ENCODE measurements at places on chromosomes 7 and 10. TPM values are rescaled to one million over a fixed set of nuclear protein-coding genes. Genes with fewer than 3 reads are reported as not detected.

DNA sequence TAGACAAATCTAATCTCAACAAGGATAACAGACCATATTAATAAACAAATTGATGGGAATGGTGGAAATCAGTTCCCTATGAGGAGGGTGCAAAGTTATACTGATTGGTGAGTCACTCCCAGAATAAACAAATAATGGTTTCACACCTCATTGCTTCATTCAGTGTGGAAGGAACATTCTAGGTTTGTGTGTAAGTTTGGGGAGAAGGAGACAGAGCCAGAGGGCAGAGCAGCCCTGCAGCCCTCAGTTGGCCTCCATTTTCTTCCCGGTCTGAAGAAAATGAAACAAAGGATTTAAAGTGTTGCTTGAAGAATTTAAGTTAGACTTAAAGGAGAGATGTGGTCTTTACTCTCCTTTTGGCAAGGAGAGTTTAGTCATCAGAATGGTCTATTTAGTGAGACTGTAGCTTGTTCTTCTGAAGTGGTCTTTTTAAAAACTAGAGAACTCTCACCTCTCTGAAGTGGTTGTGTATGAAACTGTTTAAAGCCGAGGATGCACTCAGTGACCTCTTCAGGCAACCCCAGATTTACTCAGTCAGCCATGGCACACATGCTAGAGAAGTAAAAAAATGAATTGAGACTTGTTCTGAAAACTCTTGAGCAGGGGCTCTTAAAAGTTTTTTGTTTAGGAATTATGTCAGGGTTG lies 27.2 kb downstream of the IKZF1 start:
- H3K27me3 ChIP-seq, result no peaks in the 10 kb centered on the region
- DNase-seq, result peak; percentile 73
- H3K4me1 ChIP-seq, result peaks cover 21% of the 10 kb centered on the region
- H3K4me3 ChIP-seq, result no peak overlapping the region

- peaks cover 7% of the 10 kb centered on the region for H3K27me3 ChIP-seq
- H3K4me3 ChIP-seq, result no peak overlapping the region
- no peak for DNase-seq
- H3K36me3 ChIP-seq, result peaks cover 13% of the 10 kb centered on the region
Measured at GRCh38 chr7:25517906-25518305, 289.6 kb upstream of the NPVF start.

DNA sequence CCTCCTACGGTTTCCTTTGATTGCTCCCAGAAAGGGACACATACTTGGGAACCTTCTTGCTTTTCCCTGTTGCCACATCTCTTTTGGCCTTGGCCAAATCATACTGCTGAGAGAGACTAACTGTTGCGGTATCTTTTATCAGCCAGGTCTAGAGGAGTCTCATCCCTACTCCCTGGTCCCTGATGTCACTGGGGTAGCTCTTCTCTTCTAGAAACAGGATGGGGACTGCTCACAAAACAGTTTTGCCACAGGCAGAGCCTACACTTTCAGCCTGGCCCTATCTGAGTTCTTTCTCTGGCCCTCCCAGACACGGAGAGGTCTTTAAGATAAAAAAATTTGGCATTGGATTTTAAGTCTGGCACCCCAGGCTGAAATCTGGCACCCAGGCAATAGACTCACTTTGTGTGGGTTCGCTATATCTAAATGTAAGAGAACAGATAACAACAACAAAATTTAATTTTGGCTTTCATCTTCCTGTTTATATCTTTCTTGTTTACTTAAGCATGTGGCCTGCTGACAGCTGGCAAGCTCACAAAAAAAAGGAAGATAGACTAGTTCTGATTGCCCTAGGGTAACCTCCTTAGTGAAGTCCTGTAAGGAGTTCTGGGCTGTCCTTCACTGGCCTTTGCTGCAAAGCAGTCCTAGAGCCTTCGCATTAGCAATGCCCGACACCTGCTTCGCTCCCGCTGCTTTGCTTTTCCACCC lies 228.3 kb upstream of the NPVF start:
- no peak for DNase-seq
- H3K27me3 ChIP-seq, result peaks cover 1% of the 10 kb centered on the region
- H3K27ac ChIP-seq, result no peak overlapping the region

DNA sequence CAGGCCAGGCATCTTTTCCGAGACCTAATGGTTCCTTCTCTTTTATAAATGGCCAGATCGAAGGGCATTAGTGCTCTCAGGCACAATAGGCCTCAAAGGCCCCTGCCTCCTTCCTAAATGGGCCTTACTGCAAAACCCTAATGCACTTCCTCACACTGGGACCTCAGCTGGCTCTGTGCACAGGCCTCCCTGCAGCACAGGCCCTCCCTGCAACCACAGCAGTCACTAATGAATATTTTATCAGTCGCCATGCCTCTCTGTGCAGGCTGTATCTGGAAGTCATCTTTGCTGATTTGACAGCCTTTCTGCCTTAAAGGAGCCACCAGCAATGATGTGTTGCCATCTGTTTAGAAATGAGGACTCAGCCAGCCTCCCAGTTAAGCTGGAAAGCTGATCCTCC lies 54.9 kb upstream of the SDK1 start:
- H3K4me3 ChIP-seq, result no peak overlapping the region
- no peak for DNase-seq
- no peak overlapping the region for H3K27ac ChIP-seq
- no peaks in the 10 kb centered on the region for H3K36me3 ChIP-seq
- peaks cover 2% of the 10 kb centered on the region for H3K27me3 ChIP-seq

DNA sequence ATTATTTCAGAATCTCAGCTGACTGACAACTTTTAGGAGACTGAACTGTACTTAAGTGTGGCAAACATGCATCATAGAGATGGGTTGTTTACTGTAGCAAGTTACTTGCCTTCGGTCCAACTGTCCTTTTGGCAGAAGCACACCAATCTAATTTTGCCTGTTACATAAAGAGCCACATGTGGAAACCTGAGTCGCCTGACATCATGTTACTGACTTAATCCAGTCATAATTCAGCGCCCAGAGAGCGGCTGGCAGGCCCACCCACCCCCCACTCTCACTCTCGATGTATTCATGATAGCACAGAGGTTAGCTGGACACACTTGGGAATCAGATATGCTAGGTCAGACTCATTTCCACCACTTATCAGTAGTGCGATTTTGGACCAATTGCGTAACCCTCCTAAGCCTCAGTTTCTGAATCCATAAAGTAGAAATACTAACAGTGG lies 57.3 kb upstream of the CAPZA2 start:
- no peak overlapping the region for H3K4me3 ChIP-seq
- peaks cover 6% of the 10 kb centered on the region for H3K27me3 ChIP-seq
- no peaks in the 10 kb centered on the region for H3K4me1 ChIP-seq
- no peak for DNase-seq
- H3K27ac ChIP-seq, result no peak overlapping the region

The STEAP1 gene
- total RNA-seq, result not detected

The WNT8B gene
- 0.37 TPM for total RNA-seq
